ENCODE measurements at places on chromosomes 12 and 14. TPM values are rescaled to one million over a fixed set of nuclear protein-coding genes. Genes with fewer than 3 reads are reported as not detected.

Gene AGAP2
- 3.5 TPM for total RNA-seq

Gene GTF2H3
- total RNA-seq = 17.4 TPM

Gene DNAI7
- total RNA-seq = not detected

Gene ADAMTS20
- total RNA-seq = not detected

Gene NRIP2
- total RNA-seq = 8.1 TPM

DNA sequence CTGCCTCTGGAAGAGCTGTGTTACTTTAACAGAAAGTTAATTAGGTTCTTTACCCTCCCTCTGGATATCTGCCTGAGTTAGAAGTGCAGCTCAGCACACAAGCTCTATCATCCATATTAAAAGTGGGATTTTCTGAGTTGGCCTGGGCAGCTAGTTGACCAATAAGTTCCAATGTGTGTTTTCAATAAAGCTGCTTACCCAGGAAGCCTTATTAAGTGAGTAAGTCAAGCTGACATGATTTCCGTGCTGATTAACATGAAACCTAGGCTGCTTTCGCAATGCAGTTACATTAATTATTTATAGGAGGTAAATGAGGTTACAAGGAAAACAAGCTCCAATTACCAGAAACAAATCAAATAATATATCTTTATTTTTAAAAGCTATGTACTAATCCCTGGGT lies 4.8 kb downstream of the NEUROD4 start:
- no peak overlapping the region for H3K27ac ChIP-seq
- no peaks in the 10 kb centered on the region for H3K27me3 ChIP-seq
- H3K4me1 ChIP-seq = no peaks in the 10 kb centered on the region
- H3K36me3 ChIP-seq = no peaks in the 10 kb centered on the region
